ENCODE measurements at places on chromosomes 13 and 19. TPM values are rescaled to one million over a fixed set of nuclear protein-coding genes. Genes with fewer than 3 reads are reported as not detected.

DNA sequence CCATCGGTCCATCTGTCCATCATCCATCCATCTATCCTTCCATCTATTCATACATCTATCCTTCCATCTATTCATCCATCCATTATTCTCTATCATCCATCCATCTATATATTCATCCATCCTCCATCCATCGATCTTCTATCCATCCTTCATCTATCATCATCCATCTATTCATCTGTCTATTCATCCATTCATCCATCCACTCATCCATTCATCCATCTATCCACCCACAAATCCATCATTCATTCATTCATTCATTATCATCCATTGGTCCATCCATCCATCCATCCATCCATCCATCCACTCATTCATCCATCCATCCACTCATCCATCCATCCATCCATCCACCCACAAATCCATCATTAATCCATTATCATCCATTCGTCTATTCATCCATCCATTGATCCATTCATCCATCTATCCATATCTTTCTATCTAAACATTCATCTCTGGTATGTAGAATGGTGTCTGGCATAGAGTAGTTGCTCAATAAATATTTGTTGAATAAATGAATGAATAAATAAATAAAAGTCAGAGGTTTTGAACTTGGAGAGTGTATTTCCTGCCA is 36.6 kb downstream of the ZNF536 start:
- no peak for DNase-seq

The NCAN gene
- 0.03 TPM for total RNA-seq

The C1QTNF9 gene
- 0.51 TPM for total RNA-seq

- no peak for DNase-seq
Observed at GRCh38 chr19:19579533-19580361, 38.7 kb downstream of the PBX4 start.

Data from HT1080 (cell line).